DMS79 treated with DMSO at 0.1 percent for 48 hours (cell line): ENCODE measurements at places on chromosomes 2 and 18.
A peak's percentile ranks its signal among the peaks of the same experiment; 100 is the strongest.

DNA sequence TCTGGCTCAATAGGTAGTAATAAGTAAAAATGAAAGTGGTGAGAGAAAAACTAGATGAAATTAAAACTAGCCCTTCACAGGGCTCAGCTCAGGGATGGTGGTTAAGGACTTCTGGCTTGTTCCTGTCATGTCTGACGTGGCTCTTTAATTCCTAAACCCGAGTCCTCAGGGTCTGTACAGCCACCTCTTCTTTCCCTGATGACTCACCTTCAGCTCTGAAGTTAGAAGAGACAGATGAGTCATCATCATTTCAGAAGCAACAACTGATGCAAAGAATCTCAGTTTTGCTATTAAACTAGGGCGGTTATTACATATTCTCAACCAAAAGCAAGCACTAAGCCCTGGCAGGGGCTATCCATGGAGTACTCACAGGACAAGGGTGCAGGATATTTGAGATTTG, 24.0 kb upstream of the ITGB6 start:
- no peak for DNase-seq

- DNase-seq = no peak
These were observed 4.5 kb downstream of the PCBP1 start for GRCh38 chr2:70091816-70092215.

DNA sequence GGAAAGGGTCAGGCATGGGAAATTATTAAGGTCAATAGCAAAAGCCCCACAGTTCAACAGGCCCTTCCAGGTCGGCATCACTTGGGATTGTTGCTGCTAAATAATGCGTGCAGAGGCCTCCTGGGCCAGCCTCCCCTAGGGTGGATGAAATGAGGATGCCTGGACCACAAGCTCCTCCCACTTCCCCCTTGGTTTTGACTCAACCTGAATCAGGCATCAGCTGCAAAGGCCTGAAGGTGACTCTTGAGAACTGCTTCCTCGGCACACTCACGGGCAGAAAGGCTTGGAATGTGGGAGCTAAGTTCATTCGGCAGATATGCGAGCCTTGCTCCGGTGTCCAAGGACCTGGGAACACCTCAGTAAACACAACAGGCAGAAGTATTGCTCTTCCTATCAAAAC, 69.3 kb downstream of the MBP start:
- no peak for DNase-seq

DNA sequence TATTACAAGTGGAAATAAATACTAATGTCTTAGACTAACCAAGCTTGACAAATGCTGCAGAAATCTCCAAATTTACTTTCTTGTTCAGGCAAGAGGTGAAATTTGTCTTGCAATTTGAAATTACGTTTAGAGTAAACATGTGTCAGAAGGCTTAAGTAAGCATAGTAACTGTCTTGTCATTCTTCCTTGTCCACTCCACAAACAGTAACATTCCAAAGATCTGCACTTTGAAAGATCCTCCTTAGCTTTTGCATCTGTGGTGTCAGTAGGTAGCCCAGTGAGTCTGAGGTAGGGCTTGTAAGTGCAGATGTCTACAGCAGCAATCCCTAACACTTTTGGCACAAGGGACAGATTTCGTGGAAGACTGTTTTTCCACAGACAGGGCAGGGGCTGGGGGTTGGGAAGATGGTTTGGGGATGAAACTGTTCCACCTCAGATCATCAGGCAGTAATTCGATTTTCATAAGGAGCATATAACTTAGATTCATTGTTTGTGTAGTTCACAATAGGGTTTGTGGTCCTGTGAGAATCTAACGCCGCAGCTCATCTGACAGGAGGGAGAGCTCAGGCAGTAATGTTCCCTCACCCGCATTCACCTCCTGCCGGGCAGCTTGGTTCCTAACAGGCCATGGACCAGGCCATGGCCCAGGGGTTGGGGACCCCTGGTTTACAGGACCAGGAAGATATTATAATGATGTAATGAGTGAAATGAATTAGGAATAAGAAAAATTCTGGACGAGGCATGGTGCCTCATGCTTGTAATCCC, 18.6 kb downstream of the RASGRP3 start:
- DNase-seq = no peak

GRCh38 chr2:217992061-217992460, 10.7 kb downstream of the TNS1 start:
- no peak for DNase-seq

DNA sequence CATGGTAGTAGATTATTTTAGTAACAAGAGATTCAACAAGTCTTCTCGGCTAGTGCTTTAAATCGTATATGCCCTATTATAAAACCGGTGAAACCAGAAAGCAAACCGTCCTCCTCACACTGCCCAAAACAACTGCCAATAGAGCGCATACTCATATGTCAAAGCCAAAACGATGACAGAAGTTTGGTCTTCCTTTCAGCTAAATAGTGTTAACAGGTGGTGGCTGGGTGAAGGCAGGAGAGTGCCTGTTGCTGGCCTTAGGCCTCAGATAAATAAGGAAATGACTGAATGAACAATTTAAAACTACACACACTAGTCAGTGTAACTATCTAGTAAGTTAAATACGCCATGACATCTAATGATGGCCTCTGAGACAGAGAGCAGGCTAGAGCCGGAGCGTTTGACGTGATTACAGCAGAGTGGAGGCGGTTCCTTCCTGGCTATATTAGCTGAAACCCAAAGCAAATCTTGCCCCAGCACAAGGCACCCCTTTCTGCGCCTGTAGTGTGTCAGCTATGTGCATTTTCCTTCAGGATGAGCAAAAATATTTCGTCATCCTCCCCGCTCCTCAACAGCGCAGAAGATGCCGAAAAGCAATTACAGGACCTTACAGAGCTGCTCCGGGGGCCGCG, 1.6 kb downstream of the LONRF2 start:
- peak; percentile 80 for DNase-seq
